ENCODE measurements at places on chromosomes 1 and 21.

DNA sequence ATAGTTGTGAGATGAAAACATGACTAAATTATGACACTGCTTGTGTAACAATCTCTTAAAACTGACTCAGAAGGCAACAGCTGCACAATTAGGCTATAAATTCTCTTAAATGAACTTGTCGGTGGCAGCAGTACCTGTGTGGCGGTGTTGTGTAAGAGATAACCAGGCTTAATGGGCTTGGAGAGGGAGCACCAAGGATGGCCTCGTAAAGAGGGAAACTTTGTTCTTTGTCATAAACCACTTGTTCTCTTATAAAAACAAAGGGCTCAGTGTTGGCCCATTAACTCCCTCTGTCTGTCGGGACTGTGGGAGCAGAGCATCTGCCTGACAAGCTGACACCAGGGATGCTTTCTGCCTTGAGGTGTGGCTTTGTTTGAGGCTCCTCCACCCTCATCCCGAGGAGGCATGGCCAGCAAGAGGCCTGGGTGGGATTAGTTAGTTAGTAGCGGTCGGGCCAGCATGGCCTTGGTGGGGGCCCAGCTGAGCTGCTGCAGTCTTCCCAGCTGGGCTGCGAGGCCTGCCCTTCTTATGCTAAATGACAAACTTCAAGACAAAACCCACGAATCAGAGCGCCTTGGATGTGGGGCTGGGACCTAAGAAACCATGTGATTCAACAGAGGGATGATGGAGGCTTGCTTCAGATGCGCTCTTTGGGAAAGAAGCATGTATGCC lies 171.4 kb downstream of the CAMTA1 start:
- DNase-seq: no peak

GRCh38 chr1:201503397-201504176 lies 3.3 kb downstream of the CSRP1 start:
- DNase-seq: peak; percentile 40

GRCh38 chr1:234295068-234295467 lies 78.2 kb upstream of the COA6 start:
- DNase-seq: no peak

DNA sequence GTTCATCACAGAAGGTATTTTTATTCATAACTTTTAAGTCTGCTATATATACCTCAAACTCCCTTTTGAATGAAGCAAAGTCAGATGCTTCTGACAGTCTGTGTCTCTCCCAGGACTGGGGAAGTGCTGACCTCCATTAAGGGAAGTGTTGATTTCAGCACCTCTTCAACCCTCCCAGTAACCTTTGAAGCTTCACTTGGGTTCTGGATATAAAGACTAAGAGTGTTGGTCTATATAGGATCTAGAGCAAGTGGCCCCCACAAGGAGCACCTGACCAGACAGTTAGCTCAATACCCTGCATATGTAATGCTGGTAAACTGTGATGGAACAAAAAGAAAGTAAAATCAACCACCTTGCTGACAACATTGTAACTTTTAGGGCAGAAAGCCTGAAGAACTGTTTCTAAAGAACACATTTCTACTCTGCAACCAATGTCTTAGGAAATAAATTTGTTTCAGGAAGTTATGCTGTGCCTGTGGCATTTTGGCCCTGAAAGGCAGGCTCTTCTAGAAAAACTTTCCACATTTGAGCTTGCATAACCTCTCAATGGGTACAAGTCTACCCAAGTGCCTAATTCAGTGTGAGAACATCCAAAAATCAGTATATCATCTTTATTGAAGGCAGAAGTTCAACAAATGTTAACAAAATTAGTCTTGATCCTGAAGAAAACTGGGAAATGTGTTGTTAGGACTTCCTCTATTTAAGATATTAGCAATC lies 865 bp upstream of the PTPN22 start:
- DNase-seq: no peak

- no peak for DNase-seq
These were observed 3.2 kb upstream of the SRM start for GRCh38 chr1:11062965-11063401.

GRCh38 chr1:181061891-181062835 lies 26.3 kb upstream of the IER5 start:
- no peak for DNase-seq

DNA sequence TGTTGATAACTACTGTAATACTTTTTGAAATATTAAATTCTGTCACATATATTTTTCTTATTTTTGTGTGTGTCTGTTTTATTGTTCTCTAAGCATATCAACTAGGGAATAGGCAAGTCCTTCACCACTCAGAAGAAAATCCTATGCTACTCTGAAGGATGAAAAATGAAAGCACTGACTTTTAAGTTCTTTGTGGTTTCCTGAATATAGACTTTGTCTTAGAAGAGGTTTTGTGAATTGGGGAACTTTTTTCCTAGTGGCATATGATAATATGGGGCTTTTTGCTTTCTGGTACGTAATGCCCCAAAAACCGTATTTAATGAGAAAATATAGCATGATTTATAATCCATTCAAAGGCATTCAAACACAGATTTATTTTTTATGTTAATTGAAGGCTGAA lies 136.0 kb downstream of the SNX7 start:
- no peak for DNase-seq

GRCh38 chr1:88647749-88648415 lies 36.2 kb upstream of the PKN2 start:
- DNase-seq: no peak

GRCh38 chr21:9739240-9739639 lies 782.1 kb upstream of the TPTE start:
- no peak for DNase-seq

DNA sequence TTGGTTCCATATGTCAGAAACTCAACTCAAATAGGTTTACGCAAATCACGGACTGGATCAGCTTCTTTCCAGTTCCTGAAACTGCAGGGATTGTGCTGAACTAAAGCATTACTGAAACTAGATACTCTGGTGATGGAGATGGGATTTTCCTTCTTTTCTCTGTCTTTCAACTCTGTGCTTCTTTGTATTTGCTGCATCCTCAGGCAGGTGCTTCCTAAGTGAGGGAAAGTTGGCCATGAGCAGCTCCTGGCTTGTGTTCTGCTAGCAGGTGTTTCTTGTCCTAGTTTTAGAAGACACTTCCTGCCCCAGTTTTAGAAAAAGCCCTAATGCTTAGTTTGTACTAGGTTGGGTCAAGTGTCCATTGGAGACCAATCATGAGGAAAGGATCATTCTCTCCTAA lies 86.7 kb upstream of the USP24 start:
- no peak for DNase-seq

- no peak for DNase-seq
These were observed 29.8 kb downstream of the C1orf116 start for GRCh38 chr1:207002724-207003146.

DNA sequence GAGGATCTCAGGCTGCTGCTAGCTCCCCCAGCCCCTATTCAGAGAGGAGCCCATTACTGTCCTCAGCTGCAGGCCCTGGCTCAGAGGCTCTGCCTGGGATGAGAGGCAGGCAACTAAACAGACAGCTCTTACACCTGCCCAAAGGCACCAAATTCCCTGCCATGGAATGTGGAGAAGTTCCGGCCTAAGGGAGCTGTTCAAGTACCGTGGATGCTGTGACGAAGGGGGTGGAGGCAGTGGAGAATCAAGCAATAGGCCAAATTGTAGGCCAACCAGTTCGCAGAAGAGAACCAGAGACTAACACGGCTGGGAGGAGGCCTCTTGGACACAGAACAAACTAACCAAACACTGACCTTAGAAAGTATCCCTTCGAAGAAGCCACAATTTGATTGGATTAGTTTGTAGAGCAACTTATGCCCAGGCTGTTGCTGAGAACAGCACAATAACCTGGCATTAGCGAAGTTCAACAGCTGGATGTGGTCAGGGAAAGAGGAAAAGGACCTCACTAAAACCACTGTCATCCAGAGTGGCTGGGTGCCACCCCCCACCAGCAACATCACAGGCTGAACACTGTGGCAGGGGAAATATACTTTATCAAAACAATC lies 3.6 kb downstream of the C1orf174 start:
- no peak for DNase-seq
